ENCODE measurements at places on chromosomes 2 and 18. TPM values are rescaled to one million over a fixed set of nuclear protein-coding genes. Genes with fewer than 3 reads are reported as not detected.

Gene VAMP5
- total RNA-seq, result 47.5 TPM

Gene CDC42EP3
- 33.6 TPM for total RNA-seq

Gene AQP12A
- total RNA-seq, result not detected

Gene CTLA4
- not detected for total RNA-seq

Gene CHRND
- not detected for total RNA-seq

Gene KIF1A
- total RNA-seq, result not detected

Gene UGT1A4
- total RNA-seq, result not detected

Gene CRYBA2
- not detected for total RNA-seq

Gene RGPD4
- total RNA-seq, result not detected

Gene APCDD1
- total RNA-seq, result not detected

Gene LDLRAD4
- total RNA-seq, result 0.09 TPM

Gene MYO5B
- total RNA-seq, result 0.97 TPM

Gene AGFG1
- total RNA-seq, result 40.2 TPM

Gene MPV17
- total RNA-seq, result 88.0 TPM

Gene C2orf78
- total RNA-seq, result 0.03 TPM

Gene ZBTB7C
- total RNA-seq, result 0.50 TPM

All from SJSA1 (cell line).